ENCODE measurements at places on chromosomes 5 and 9.

GRCh38 chr5:109597893-109598292, 91.8 kb upstream of the MAN2A1 start:
- no peak for DNase-seq

- no peak for DNase-seq
Observed at GRCh38 chr5:5298068-5298633, 124.3 kb upstream of the ICE1 start.

DNA sequence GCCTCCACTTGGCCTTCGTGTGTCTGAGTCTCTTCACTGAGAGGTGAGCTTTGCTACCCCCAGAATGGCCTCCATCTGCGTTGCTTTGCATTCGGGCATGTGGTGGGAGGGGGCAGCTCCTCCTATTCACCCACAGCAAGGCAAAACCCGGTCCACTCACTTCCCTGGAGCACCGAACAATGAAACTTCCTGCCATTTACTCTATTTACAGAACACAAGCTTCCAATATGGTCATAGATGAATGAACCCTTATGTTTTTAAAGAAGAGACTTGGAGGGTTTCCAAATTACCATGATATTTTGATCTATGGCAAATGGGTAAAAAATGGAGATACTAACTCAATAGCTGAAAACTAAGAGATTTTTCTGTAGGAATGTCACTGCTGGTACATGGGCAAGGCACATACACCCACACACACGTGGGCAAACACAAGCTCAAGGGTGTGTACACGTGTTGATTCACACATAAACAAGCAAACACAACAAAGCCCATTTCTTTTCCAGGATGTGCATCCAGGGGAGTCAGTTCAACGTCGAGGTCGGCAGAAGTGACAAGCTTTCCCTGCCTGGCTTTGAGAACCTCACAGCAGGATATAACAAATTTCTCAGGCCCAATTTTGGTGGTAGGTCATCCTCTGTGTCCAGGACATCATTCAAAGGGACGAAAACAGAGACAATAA, 5.2 kb downstream of the GABRP start:
- no peak for DNase-seq

- no peak for DNase-seq
Observed at GRCh38 chr5:142722896-142723295, 37.0 kb upstream of the FGF1 start.

DNA sequence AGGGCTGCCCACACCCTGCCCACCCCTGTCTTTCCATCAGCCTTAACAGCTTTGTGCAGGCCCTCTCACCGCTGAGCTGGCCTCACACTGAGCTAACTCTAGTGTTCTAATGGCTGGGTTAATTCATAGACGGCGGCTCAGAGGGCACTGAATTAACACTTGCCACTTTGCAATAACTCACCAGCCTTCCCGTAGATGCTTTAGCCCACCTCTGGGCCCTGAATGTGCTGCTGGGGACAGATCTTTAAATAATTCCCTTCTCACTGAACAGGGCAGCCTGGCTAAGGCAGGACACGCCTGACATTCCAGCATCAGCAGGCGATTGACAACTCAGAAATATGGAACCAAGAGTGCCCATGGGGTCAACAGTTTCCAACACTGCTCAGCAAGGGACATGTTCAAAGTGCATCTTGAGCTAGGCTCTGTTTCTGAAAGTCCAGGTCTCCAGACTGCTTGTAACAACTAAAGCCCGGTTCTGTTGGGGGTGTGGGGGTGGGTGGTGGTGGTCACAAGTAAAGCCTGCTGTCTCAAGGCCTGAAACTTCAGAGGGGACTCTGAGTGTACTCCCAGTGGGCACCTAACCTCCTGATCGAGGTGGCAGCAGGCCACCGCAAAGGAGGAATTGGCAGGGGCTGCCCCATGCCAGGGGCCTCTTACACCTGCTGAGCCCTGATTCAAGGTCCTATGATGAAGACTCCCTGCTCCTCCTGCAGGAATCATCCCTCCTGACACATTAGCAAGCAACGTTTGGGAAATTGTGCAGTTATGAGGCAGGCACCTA, 248.3 kb downstream of the FSTL4 start:
- DNase-seq: no peak

DNA sequence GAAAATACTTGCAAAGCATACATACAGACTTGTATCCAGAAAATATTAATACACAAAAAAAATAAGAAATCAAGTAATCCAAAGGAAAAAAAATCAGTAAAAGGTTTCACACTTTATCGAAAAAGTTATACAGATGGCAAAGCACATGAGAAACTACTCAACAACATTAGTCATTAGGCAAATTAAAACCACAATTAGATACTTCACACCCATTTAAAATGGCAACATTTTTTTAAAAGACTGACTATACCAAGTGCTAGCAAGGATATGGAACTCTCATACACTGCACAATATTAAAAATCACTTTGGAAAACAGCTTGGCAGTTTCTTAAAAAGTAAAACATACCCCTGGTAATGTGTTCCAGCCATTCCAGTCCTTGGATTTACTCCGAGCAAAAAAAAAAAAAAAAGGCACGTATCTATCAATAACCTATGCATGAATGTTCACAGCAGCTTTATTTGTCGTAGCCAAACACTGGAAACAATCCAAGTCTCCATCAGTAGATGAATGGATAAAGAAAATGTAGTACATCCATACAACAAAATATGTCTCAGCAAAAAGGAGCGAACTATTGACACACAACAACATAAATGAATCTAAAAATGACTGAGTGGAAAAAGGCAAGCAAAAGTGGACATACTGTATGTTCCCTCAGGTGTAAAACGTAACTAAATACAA, 66.0 kb downstream of the GNAQ start:
- no peak for DNase-seq

DNA sequence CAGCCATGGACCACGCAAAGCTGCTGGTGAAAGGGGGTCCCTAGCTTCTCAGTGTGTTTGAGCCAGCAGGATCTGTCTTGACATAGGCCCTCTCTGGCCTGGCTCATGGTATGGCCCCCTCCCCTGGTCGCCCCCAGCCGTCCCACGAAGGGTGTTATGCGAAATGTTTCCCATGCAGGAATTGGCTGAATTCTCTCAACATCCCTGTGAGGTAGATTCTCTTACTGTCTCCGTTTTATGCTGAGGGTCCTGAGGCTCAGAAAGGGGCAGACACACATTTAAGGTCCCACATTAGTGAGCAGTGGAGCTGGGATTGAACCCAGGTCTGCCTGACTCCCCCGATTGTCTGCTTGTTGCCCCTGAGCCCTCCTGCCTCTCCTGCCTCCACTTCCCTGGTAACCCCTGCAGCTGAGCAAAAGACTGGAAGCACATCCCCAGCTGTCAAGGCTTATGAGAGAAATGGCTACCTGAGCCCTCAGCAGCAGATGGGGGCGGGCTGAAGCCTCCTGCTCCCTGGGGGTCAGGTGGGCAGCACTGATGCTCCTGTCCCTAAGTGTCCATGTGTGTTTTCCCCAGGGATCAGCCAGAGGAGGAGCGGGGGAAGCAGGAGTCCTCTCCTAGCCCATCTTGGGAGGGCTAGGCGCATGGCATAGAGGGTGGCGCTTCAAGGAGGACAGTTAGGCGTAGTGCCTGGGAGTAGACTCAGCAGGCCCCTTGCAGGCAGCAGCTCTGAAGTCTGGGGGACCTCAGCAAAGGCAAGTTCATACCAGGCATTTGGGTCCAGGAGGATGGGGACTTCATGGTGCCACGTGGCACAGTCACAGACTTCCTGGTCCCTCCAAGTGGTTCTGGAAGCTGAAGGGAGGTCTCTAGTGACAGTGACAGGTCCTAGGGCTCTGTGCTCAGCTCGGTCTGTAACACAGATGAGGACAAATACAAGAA, 49.0 kb upstream of the GARNL3 start:
- DNase-seq: no peak

DNA sequence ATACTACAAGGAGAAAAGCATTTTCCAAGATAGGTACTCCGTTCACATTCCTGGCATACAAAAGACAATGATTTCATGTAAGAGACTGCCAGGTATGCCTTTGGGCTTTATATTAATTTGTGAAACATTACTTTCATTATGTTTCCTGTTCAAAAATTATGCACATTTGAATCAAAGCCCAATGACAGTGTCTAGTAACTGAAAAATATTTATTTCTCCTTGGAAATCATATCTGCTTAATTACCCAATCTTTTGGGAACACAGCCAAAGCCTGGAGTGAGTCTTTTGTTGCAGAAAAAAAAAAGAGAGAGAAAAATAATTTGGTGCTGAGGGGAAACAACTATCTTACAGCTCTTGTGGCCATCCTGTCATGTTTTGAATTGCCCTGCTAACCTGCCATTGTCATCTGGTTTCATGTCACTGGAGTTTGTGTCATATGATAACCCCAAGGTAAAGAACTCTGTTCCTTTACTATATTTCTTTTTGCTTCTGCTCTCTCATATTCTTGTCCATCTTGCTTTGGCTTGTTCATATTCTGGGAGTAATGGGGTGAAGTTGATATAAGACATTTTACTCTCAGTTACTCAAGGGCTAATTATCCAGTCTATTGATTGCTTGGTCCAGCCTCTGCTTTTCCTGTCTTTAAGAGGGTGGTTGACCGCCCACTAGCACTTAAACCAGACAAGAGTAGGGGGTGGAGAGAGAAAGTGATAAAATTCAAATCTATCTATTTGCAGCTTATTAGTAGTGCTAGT, 238.3 kb upstream of the NUDT12 start:
- no peak for DNase-seq

- no peak for DNase-seq
Observed at GRCh38 chr5:77133061-77133758, 46.1 kb upstream of the ZBED3 start.

DNA sequence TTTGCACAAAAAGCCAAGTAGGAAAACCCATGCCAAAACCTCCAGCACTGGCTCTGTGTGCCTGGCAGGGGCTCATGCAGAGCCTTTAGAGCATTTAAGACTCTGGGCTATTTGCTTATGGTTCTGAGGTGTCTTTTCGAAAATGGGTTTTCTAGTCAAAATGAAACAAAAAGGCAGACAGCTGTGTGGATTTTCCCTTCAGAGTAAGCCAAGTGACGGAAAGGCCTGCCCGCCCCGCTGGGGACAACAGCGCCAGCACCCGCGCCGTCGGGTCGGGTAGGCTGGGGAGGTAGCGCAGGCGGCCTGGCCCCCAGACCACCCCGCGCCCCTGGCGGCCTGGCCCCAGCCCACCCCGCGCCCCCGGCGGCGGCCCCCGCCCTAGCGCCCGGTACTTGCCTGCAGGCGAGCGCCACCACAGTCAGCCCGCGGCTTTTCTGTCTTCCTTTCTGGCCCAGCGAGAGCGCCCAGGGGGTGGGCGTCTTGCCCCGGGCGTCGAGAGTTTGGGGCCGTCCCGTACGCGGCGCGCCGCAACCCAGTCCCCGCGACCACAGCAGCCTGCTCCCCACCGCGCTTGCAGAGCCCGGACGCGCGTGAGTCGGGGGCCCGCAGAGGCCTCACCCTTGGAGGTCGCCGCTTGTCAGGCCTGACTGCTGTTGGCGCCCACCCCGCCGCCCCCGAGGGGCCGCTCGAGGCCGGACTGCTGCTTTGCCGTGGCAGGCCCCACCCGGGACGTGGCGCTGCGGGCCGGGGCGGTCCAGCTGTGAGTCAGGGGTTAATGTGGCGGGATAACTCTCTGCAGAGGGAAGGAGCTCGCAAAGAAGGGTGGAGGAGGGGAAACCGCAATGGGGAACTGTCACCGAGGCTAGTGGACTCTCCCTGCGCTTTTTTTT, at the start of gene TICAM2:
TICAM2 (minus strand) TSS at position 779 of the 890 bp plus-strand sequence. CDS start 21,223 bp downstream, outside the sequence.
- DNase-seq: peak; percentile 68

DNA sequence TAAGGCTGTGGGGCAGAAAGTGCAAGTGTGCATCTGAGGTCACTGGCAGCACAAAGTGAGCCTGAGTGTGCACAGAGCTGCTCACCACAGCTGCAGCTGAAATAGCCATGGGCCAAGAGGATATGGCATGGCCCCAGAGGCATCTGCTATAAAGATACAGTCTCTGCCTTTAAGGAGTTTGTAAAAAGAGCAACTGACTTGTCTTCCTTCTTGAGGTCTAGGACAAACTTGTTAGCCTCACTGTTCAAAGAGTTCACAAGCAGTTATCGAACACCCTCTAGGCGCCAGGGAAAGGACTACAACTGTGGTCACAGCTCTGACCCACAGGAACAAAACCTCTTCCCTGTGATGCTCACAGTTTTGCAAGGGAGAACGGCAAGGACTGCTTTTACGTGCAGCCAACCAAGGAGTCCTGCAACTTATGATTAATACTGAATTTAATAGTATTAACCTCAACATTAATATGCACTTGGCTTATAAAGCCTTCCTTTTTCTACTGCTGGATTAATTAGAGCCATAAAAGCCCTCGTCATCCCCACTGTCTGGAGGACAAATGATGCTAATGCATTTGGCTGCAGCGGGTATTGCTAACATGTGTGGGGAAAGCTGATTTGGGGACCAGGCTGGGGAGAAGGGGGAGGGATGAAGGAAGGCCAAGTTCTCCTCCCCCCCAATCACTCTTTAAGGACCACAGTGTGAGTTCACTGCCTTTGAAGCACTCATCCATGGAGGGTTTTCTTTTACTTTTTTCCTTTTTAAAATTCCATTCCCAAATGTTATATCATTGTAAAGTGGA, 189.8 kb upstream of the TRIM32 start:
- no peak for DNase-seq

- no peak for DNase-seq
Observed at GRCh38 chr9:128636024-128636390, 20.6 kb downstream of the DYNC2I2 start.

GRCh38 chr5:14738050-14738449, 73.5 kb downstream of the OTULIN start:
- no peak for DNase-seq

- DNase-seq: no peak
Observed at GRCh38 chr5:135052511-135053145, 18.6 kb upstream of the PITX1 start.

DNA sequence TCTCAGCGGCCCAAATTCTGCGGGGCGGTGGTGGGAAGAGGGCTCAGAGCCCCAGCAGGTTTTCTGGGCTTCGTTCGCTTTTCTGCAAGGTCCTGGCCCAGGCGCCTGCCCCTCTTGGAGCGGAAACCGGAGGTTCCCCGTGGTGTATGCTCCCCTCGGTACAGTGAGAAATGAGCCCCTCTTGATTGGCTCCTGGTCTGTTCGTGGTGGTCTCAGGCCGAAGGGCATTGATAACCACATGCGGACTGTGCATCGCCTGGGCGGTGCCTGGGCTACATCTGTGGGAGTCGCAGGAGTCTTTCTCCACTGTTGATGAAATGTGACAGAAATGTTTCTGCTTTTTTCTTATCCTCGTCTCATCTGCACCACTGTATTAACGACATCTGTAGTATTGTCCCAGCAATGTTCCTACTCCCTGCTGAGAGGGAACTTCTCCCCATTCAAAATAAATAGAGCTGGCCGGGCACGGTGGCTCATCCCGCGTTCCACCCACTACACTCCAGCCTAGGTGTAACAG, 682 bp downstream of the MAN1B1 start:
- no peak for DNase-seq

- no peak for DNase-seq
Observed at GRCh38 chr5:5199495-5199894, 59.4 kb downstream of the ADAMTS16 start.

GRCh38 chr9:8823131-8823895, 1023.7 kb upstream of the DMAC1 start:
- no peak for DNase-seq

Measured in activated B cell treated with CpG ODN at 0.5 μM for 24 hours (primary cell).